ENCODE measurements at places on chromosomes 1 and 21. TPM values are rescaled to one million over a fixed set of nuclear protein-coding genes. Genes with fewer than 3 reads are reported as not detected.

GRCh38 chr1:91876040-91876470 is 9.9 kb downstream of the TGFBR3 start:
- no peak for DNase-seq

- no peak for DNase-seq
Measured at GRCh38 chr1:60031146-60031545, 42.4 kb downstream of the C1orf87 start.

DNA sequence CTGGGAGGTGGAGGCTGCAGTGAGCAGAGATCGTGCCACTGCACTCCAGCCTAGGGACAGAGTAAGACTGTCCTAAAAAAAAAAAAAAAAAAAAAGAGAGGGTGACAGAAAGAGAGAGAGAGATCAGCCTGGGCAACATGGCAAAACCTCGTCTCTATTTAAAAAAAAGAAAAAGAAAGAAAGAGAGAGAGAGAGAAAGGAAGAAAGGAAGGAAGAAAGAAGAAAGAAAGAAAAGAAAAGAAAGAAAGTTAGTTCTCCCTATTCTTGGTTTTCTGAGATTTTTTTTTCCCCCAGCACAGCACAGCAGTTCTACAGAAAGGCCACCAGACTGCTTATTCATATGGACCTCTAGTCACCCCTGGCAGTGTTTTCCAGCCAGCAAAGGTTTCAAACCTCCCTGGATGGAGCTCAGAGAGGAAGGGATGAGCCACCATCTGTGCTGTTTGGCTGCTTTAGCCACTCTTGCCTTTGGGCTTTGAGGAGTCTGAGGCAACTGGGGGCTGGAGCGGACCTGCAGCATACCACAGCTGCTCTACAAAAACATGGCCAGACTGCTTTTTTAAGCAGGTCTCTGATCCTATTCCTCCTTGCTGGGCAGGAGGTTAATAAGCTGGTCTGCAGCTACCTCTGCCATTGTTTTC is 10.6 kb downstream of the S100A6 start:
- no peak for DNase-seq

The CDA gene
- 5.2 TPM for polyA plus RNA-seq

Measured in right renal cortex interstitium (tissue), 3 donors.